ENCODE measurements at places on chromosomes 11 and 22. TPM values are rescaled to one million over a fixed set of nuclear protein-coding genes. Genes with fewer than 3 reads are reported as not detected.

Gene GGTLC3
- polyA plus RNA-seq = not detected

Gene PLA2G3
- not detected for polyA plus RNA-seq

Gene PDGFB
- polyA plus RNA-seq = 0.24 TPM

Gene POTEH
- polyA plus RNA-seq = 0.13 TPM

Gene PKP3
- not detected for polyA plus RNA-seq

Gene CD82
- 544 TPM for polyA plus RNA-seq

Data from IgD-negative memory B cell (primary cell).